ENCODE measurements at places on chromosomes 3 and 15.

GRCh38 chr3:138092023-138092422 is 23.4 kb downstream of the DZIP1L start:
- no peak for DNase-seq
- no peak overlapping the region for H3K27ac ChIP-seq

DNA sequence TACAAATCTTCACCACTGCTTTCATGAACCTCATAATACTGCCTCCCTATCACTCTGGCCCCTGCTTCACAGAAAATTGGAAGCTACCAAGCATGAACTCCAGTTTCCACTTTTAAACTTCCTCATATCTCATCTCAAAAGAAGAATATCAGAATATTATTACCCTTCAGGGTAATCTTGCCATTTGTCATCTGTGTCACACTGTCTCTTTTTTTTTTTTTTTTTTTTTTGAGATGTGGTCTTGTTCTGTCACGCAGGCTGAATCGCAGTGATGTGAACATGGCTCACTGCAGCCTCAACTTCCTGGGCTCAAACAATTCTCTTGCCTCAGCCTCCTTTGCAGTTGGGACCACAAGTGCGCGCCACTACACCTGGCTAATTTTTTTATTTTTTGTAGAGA is 80.4 kb upstream of the TCF12 start:
- DNase-seq: no peak
- H3K4me3 ChIP-seq: no peak overlapping the region
- peaks cover 14% of the 10 kb centered on the region for H3K4me1 ChIP-seq
- no peaks in the 10 kb centered on the region for H3K36me3 ChIP-seq
- no peaks in the 10 kb centered on the region for H3K27me3 ChIP-seq

DNA sequence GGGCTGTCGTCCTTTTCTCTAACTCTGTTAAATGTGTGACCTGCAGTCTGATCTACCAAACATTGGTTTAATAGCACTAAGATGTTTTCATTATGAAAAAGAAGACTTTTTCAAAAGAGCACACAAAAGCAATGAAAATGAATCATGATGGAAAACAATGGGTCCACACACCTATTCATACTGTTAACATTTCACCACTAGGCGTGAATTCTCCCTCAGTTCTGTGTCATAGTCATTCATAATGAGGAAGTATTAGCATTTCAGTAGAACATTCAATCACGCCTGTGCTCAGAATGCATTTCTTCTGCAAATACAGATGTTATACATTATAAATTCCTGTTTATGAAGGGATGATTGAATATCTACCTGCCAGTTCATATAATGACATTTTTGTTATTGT is 35.9 kb downstream of the EIF4E3 start:
- no peaks in the 10 kb centered on the region for H3K27me3 ChIP-seq
- H3K36me3 ChIP-seq: peaks cover 4% of the 10 kb centered on the region
- DNase-seq: no peak
- no peak overlapping the region for H3K27ac ChIP-seq
- H3K4me1 ChIP-seq: peaks cover 37% of the 10 kb centered on the region

DNA sequence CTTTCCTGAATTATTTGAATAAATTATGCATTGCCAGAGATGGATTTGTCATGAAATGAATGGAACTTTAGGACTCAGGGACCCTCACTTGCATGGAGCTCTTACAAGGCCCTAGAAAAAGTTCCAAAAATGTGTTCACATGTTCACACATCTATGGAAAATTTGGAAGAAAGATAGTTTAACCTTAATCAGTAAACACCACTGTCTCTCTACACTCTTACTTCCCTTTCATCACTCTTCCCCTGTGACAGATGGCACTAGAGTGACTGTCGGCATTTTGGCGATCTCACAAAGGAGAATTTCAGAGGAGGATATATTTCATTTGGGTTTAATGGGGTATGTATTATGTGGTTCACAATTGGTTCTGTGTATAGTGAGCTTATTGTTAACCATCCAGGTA is 600.8 kb downstream of the IGSF11 start:
- DNase-seq: no peak
- no peaks in the 10 kb centered on the region for H3K36me3 ChIP-seq
- H3K27ac ChIP-seq: no peak overlapping the region
- no peaks in the 10 kb centered on the region for H3K4me1 ChIP-seq
- H3K4me3 ChIP-seq: no peak overlapping the region

DNA sequence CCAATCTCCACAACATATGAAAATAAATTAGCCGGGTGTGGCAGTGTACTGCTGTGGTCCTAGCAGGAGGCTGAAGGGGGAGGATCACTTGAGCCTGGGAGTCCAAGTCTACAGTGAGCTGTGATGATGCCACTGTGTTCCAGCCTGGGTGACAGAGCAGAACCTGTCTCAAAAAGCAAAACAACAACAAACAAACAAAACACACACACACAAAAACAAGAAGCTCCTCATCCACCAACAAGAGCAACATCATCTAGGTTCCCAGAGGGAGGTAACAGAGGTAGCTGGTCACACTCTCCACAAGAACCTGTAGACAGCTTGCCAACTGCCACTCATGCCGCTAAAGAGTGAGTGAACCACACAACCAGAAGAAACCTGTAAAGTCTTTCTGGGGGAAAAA is 34.8 kb downstream of the PTPN9 start:
- no peak for DNase-seq
- no peaks in the 10 kb centered on the region for H3K27me3 ChIP-seq
- H3K27ac ChIP-seq: no peak overlapping the region
- H3K4me3 ChIP-seq: no peak overlapping the region
- no peaks in the 10 kb centered on the region for H3K4me1 ChIP-seq
